ENCODE measurements at places on chromosomes 12 and 14.

DNA sequence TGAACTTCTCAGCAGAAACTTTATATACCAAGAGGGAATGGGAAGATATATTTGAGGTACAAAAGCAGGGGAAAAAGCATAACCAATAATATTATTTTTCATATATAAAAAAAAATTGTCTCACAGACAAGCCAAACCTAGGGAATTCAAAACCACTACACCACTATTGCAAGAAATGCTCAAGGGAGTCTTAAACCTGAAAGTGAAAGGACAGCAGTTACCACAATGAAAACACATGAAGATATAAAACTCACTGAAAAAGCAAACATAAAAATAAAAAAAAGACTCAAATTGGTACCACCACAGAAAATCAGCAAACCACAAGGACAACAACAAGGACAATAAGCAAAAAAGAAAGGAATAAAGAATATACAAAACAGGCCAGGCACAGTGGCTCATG, 131.9 kb downstream of the CEP128 start:
- DNase-seq: no peak

DNA sequence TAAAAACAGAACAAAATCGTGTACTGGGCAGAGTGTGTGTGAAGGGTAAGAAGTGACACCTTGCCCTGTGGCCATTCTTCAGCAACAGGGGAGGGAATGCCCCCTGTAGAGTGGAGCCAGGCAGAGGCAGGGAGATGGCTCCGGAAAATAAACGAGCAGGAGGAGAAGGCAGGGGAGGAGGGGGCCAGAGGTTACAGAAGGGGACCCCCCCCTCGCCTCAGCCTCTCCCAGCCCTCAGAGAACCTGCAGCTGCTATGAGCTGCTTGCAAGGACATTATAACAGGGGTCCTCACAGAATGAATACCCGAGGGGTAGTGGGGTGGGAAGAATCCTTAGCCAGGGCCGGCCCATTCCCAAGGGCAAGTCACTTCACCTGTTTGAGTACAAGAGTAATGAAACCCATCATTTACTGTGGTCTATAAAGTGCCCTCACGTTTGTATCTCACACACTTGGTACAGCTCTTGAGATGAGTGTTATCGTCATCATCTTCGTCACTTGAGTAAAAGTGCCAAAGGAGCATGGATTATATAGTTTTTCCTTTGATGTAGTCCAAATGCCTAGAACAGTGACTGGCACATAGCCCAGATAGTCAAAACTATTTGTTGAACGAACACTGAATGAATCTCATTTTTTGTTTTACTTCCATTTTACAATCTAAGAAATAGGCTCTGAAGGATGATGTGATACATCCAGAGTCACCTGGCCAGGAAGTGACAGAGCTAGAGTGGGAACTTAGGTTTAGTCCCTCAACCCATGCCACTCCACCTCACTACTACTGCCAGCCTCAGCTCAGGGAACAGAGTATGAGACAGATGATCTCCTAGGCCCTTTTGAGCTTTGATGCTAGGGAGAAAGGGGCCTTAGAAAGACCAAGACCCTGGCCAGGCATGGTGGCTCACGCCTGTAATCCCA, 14.5 kb downstream of the SCNN1A start:
- DNase-seq: no peak

DNA sequence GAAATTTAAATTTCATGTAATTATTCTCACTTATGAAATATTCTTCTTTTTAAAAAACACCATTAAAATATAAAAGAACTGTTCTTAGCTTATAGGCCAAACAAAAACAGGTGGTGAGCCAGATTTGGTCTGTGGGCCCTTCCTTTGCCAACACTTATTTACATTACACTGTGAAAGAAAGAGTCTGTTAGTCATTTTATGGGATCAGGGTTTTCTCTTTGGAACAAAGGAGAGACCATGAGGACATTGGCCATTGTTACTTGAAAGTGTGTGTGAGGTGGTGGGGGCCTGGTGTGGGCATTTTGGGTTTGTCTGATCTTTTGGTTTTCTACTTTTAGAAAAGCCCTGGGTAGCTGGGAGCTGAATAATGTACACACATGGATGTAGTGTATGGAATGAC, 62.7 kb downstream of the TTC6 start:
- DNase-seq: no peak

DNA sequence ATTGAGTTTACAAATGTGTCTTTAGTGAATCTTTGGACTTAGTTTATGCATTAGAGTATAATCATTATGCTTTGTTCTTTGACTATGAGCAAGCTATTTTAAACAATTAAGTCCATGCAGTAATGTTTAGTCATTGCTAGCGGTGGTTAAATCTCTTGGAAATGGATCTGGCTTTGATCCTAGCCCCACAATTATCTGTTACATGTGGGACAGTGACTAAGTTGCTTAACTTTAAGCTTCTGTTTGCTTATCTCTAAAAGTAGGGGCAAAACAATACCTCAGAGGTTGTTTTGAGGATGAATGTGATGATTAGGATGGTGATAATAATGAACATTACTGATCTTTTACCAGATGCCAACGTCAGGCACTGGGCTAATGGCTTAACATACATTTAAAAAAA, 124.2 kb downstream of the NPAS3 start:
- no peak for DNase-seq

Data from GF-D8 (cell line).